ENCODE measurements at places on chromosomes 13 and 19.
A peak's percentile ranks its signal among the peaks of the same experiment; 100 is the strongest.

GRCh38 chr13:94177041-94177440, 302.4 kb downstream of the DCT start:
- DNase-seq: no peak

DNA sequence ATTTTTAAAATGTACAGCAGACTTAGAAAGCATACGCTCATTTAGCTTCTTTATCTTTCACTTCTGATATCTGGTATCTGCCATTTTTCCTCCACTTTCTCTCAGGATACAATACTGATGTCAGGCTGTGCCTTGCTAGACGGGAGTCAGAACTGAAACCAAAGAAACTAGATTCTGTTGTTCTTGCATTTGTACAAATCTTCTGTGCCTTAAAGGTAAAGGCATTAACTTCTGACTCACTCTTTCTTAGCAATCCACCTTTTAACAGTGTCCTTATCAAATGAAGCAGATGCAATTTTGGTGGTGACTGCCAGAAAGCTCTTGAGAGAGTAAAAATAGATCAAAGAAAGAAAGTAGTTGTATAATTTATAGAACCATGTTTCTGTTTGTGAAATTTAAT, 370.4 kb downstream of the PCDH20 start:
- no peak for DNase-seq

DNA sequence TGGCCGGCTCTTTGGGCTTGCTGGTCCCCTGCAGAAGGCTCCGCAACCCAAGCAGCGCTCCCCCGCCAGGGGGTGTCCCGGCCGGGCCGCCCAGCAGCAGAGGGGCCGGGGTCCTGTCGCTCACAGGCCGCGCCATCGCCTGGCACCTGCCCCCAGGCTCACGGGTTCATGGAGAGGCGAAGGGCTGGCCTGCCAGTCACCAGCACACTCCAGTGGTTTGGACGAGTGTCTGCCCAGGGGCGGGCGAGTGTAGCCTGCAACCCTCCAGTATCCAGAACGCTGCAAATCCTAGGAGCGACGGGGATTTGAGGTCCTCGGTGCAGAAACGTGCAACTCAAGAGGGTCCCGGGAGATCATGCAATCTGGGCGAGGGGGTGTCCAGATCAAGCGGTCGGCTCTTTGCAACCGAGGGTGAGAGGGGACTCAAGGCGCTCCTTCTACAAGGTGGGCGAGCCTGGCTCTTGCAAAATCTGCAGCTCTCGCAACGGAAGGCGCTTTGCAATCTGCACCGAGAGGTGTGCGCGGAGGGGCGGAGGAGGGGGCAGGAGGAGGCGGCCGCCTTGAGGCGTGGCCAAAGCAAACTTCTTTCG, at the start of gene DBP:
Gene DBP (minus strand): TSS at position 521 of the 590 bp plus-strand sequence. CDS start 385 bp downstream, at position 136.
- DNase-seq: no peak

GRCh38 chr19:35204799-35205732, 23.5 kb downstream of the FAM187B start:
- DNase-seq: no peak

DNA sequence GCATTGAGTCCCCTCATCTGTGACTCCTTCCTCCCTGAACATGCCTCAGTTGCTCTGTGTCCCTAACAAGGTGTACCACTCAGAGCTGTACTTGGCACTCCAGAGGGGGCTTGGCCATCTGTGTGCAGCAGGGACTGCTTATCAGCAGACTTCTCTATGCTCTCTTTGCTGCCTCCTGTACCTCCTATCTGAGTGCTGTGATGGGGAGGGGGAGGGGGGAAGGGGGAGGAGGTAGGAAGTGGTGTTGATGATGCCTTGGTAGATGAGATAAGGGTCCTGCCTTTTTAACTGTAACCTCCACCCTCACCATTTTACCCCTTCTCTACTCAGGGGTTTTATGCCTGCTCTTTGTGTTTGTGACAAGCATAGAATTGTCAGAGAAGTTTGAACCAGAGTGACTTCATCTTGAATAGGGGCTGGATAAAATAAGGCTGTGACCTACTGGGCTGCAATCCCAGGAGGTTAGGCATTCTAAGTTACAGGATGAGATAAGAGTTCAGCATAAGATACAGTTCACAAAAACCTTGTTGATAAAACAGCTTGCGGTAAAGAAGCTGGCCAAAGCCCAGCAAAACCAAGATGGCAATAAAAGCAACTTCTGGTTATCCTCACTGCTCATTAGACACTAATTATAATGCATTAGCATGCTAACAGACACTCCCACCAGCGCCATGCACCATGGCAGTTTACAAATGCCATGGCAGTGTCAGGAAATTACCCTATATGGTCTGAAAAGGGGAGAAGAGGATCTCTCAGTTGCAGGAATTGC, 13.2 kb downstream of the PCDH8 start:
- DNase-seq: no peak

GRCh38 chr19:4868286-4868834, 893 bp upstream of the PLIN3 start:
- DNase-seq: no peak

GRCh38 chr13:65553096-65553727, 1676.9 kb downstream of the PCDH9 start:
- no peak for DNase-seq

DNA sequence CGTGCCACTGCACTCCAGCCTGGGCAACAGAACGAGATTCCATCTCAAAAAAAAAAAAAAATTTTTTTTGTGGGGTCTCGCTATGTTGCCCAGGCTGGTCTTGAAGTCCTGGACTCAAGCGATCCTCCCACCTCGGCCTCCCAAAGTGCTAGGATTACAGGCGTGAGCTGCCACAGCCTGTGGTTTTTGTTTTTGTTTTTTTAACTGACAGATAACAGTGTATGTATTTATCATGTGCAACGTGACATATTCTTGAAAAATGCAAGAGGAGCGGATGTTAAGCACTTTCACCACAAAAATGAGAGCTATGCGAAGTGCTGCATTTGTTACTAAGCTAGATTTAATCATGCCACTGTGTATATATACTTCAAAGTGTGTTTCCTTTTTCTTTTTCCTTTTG, 49.0 kb downstream of the ARHGEF18 start:
- DNase-seq: no peak

DNA sequence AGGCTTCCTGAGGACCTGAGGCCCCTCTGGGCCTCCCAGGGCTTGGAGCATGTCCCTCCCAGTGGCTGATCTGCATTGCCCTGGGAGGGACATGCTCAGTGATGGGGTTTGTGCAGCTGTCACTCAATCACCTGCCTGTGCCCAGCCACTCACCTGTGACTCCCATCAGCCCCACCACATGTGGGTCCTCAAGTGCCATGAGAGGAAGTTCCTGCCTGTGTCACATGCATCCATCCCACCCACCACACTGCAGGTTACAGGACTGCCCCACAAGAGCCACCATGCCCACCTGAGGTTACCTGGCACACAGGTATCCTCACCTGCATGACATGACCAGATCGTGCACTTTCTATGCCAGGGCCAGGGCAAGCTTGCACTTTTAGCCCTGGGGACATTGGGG, 80.0 kb downstream of the SCGB2B2 start:
- DNase-seq: no peak

DNA sequence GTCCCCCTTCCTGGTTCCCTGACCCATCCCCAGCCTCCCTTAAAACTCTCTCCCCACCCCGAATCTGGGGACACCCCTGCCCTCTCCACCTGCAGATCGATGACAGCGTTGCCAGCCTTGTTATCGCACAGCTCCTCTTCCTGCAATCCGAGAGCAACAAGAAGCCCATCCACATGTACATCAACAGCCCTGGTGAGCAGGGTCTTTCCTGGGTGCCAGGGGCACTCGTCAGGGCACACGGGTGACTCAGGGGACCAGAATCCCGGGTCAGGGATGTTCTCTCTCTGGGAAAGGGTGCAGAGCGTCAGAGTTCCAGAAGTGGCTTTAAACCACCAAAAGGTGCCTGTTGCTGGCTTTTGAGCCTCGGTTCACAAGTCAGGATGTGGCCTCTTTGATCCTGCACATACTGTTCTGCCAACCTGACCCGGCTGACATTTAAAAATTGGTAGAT, 1.0 kb downstream of the CLPP start:
- no peak for DNase-seq

DNA sequence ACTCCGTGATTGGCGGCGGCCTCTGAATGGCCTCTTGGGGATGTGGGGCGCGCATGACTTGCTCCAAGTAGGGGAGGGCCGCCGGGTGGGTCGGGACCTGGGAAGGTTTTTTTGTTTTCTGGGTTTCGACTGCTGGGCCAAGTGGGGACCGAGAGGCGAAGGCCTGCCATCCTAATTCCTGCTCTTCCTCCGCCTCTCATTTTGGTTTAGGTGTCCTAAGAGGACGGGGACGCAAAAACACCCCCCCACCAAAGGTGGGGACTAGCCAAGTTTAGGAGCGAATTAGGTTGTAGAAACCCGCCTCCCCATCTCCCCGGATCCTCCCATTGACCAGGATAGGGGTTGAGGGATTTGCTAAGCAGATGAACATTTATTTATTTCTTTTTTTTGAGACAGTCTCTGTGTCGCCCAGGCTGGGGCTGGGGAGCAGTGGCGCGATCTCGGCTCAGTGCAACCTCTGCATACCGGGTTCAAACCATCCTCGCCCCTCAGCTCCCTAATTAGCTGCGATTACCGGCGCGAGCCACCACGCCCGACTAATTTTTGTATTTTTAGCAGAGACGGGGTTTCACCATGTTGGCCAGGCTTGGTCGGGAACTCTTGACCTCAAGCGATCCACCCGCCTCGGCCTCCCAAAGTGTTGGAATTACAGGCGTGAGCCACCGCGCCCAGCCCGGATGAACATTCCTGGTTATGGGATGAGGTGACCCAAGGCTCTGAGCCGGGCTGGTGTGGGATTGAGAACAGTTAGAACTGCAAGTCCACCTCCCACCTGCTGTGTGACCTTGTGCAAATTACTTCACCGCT, 838 bp downstream of the PPP2R1A start:
- DNase-seq: no peak

DNA sequence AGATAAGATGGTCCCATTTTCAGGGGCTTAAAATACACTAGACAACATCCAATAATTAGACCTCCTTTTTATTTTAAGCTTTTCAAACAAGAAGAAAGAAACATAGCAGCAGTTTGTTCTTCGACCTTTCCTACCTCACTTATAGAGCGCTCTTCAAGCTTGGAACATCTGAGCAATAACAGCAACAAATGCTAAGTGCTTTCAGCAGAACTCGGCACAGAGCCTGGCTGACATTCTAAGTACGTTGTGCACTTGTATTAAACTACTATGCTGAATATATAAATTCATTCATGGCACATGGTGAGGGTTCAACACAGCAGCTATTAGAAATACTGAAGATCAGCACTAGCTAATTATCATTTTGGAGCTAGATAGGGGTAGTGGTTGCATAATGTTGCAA, 256.1 kb upstream of the MAB21L1 start:
- DNase-seq: no peak

GRCh38 chr13:44142941-44143665, 230.5 kb upstream of the SERP2 start:
- DNase-seq: no peak

- no peak for DNase-seq
Measured at GRCh38 chr19:44692379-44692721, 6.6 kb upstream of the CEACAM16 start.

GRCh38 chr13:33575378-33575777, 242.6 kb upstream of the RFC3 start:
- DNase-seq: no peak

DNA sequence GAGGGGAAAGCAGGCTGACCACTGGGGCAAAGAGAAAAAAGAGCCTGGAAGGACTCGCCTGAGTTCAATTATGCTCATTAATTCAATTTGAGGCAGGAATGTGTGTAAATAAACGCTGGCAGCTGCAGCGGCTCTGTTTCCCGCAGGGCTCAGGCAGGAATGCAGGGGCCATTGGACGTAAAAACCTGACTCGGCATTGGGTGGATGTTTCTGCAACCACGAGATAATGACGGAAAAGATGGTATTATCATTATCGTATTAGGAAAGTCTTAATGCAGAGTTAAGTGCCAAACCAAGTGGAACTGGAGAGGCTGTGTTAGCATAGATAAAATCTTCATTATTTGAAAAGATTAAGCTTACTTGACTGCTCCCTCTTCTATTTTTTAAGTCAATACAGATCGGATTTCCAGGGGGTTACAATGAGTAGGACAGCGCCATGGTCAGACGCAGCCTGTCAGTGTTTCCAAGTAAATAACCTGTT, 169.8 kb downstream of the SHISA2 start:
- DNase-seq: no peak

GRCh38 chr19:49004964-49005614, 11.4 kb downstream of the RUVBL2 start:
- DNase-seq: no peak

DNA sequence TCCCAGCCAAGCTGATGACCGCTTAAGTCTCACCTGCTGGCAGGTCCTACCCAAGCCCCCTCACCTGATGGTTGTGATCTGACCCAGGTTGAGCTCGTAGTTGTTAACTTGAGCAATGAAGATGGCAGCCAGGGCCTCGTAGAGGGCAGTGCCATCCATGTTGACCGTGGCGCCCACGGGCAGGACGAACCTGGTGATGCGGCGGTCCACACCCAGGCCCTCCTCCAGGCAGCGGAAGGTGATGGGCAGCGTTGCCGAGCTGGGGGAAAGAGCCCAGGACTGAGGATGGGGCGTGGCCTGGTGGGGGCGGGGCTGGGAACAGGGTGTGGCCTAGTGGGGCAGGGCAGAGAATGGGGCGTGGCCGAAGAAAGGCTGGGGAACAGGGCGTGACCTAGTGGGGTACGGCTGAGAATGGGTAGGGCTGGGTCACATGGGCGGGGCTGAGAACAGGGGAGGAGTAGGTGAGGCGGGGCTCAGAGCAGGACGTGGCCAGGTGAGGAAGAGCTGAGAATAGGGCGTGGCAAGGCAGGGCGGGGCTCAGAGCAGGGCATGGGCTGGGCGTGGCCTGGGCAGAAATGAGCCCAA, 12.9 kb downstream of the OR7C2 start:
- no peak for DNase-seq

- peak; percentile 13 for DNase-seq
Measured at GRCh38 chr19:54266133-54266532, 9.1 kb upstream of the LILRB5 start.

DNA sequence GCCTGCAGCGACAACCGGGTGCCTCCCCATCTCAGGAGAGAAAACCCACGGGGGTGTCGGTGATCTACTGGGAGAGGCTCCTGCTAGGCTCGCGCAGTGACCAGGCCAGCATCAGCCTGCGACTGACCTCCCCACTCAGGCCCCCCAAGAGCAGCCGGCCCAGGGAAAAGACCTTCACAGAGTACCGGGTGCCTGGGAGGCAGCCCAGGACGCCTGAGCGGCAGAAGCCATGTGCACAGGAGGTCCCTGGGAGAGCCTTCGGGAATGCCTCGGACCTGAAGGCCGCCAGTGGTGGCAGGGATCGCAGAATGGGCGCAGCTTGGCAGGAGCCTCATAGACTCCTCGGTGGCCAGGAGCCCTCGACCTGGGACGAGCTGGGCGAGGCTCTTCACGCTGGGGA, 3.9 kb downstream of the ZNF324B start:
- no peak for DNase-seq

DNA sequence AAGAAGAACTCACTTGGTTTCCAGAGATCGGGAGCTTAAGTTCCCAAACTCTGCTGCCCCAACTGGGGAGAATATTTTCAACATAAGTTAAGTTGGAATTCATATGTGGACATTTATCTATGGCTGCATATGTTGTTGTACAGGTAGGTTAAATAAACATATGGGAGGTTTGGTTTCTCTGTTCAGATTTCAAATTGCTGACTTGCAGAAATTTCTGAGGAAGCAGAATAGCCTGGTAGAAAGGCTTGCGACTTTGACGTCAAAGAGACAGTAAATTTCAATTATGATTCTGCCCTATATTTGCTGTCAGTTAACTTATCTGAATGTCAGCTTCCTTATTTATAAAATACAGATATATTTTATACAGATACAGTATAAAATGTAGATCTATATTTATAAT, 40.0 kb upstream of the TPP2 start:
- no peak for DNase-seq

GRCh38 chr19:7905859-7906258, 2.2 kb downstream of the MAP2K7 start:
- DNase-seq: no peak

Data from stimulated activated CD8-positive, alpha-beta memory T cell treated with anti-CD3 and anti-CD28 coated beads, Interleukin-15, amount 100 ng/mL, for 4 hours (primary cell).